Liver (tissue), 10 donors: ENCODE measurements at places on chromosomes 6 and 20. TPM values are rescaled to one million over a fixed set of nuclear protein-coding genes. Genes with fewer than 3 reads are reported as not detected.

DNA sequence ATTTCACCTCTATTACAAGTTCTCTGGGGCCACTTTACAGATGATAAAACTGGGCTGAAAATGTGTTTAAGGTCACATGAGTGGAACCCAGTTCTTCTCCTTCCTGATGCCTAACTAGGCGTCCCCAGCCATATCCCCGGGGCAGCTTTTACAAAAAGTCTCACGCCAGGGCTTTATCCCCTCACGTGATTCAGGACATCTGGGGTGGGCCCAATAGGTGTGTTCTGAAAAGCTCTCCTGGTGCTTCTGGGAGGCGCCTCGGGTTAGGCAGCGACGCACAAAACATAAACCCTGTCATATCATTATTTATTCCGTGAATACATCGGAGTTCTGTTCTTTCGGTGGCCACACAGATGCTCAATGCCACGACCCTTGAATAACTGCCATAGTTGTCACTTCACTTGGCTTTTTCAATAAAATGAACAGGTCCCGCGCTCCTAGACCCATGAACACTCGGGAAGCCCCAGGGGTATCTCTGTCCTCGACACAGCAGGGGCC is 32.1 kb downstream of the SF3B5 start:
- peaks cover 6% of the 10 kb centered on the region for H3K4me1 ChIP-seq
- H3K27me3 ChIP-seq = no peaks in the 10 kb centered on the region
- H3K36me3 ChIP-seq = no peaks in the 10 kb centered on the region
- peak overlapping the region; percentile 74 for H3K27ac ChIP-seq
- H3K4me3 ChIP-seq = peak overlapping the region; percentile 62
- no peak for DNase-seq

DNA sequence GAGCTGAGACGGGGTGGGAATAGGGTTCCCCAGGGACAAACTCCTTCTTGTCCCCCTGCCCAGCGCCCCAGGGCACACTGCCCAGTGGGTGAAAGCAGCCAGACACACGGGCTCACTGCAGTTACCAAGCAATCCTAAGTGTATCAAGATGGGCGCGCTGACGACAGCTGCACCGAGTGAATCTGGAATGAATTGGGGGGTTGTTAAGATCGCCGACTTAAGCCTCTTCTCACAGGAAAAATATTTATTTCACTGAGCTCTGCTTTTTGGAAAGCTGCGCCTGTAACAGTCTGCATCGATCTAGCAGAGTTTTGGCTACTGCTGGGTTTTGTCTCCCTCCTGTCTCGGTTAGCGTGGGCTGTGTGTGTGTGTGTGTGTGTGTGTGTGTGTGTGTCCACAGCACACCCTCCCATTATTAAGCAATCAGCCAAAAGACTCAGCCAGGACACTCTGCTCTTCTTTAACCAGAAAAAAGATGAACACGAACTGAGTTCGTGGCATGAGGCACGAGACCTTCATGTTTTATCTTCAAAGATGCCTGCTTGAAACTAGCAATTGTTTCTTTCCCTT is 35.9 kb downstream of the RIPOR3 start:
- DNase-seq = no peak
- peaks cover 14% of the 10 kb centered on the region for H3K4me1 ChIP-seq
- peak overlapping the region; percentile 53 for H3K27ac ChIP-seq
- no peaks in the 10 kb centered on the region for H3K27me3 ChIP-seq
- no peaks in the 10 kb centered on the region for H3K36me3 ChIP-seq

Gene OOEP
- total RNA-seq = not detected

Gene CDC5L
- total RNA-seq = 12.2 TPM

- no peaks in the 10 kb centered on the region for H3K4me1 ChIP-seq
- H3K27me3 ChIP-seq = no peaks in the 10 kb centered on the region
- no peak overlapping the region for H3K4me3 ChIP-seq
- no peaks in the 10 kb centered on the region for H3K36me3 ChIP-seq
- no peak for DNase-seq
Measured at GRCh38 chr6:13526727-13527670, 39.6 kb upstream of the GFOD1 start.

DNA sequence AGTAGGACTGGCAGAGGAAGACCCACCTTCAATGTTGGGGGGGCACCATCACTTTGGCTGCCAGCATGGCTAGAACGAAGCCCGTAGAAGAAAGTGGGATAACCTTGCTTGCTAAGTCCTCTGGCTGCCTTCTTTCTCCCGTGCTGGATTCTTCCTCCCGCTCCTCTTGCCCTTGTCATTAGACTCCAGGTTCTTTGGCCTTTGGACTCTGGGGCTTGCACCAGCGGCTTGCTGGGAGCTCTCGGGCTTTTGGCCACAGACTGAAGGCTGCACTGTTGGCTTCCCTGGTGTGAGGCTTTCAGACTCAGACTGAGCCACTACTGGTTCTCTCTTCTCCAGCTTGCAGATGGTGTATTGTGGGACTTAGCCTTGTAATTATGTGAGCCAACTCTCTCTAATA is 28.2 kb downstream of the GSTA2 start:
- no peak overlapping the region for H3K4me3 ChIP-seq
- DNase-seq = no peak
- H3K27me3 ChIP-seq = no peaks in the 10 kb centered on the region
- no peak overlapping the region for H3K27ac ChIP-seq
- no peaks in the 10 kb centered on the region for H3K36me3 ChIP-seq
